Activated CD4-positive, alpha-beta memory T cell treated with anti-CD3 and anti-CD28 coated beads for 36 hours (primary cell): ENCODE measurements at places on chromosomes 7 and 10.

DNA sequence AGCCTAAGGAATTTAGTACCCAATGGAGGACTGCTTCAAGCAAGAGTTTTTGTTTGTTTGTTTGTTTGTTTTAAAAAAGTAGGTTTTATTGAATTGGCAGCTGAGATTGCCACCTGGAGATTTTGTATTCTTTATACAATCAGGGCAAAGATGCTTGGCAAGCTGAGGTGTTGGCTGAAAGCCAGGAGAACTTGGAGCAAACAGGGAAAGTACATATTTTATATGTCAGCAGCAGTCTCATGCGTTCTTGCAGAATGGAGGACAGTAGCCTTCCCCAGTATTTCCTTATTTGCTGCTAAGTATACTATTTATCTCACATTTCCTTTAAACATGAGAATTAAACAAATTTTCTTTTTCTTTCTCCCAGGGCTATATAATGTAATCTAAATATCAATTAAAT lies 22.6 kb upstream of the ICA1 start:
- DNase-seq = no peak

- DNase-seq = no peak
Observed at GRCh38 chr10:15451137-15452094, 80.3 kb upstream of the FAM171A1 start.

GRCh38 chr7:112802406-112802805 lies 12.2 kb upstream of the TMEM168 start:
- no peak for DNase-seq

GRCh38 chr10:117253908-117254307 lies 13.0 kb downstream of the SLC18A2 start:
- no peak for DNase-seq

DNA sequence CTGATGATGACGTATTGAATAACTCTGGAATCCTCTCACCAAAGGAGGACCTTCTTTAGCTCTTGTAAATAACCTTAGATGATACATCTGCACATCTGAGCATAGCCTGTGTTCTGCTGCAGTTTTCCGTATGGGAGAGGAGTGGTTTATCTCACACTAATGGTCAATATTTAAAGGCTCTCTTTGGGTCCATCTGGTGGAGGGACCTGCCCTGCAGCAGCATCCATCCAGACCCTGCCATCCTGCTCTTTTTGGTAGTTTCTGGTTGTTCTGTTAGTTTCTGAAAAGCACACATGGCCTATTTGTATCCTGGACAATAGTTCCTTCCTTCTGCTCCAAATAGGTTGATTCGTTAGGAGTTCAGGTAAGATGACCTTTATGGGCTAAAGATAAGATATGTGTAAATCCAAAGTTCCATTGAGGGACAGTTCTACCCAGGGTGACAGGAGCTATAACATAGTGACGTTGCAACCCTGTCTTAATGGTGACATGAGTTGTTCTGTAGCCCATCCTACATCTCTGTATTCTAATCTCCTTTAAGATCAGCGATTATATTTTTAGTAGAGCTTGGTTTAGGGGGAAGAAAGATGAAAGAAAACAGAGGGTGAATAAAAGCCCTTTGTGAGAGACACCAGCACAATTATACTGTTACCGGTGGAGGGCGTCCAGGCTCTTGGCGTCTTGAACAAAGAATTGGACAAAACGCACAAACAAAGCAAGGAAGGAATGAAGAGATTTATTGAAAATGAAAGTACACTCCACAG lies 60.0 kb upstream of the KLF14 start:
- no peak for DNase-seq

DNA sequence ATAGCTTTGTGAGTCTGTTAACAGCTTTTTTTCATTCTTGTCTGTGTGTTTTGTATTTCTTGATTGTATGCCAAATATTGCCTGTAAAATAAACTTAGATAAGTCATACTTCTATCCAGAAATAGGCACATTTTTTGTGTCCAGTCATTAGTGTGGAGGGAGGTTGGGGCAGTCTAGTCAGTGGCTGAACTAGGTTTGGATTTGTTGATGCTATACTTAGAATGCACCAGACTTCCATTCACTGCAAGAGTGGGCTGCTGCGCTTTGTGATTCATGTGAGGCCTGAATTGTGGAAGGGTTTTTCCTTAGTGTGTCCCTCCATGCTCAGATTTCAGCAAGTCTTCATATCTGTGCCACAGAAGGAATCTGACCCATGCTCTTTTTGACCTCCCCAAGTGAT lies 50.0 kb downstream of the TRUB1 start:
- no peak for DNase-seq

GRCh38 chr7:114527589-114527988 lies 113.0 kb downstream of the FOXP2 start:
- DNase-seq = no peak

DNA sequence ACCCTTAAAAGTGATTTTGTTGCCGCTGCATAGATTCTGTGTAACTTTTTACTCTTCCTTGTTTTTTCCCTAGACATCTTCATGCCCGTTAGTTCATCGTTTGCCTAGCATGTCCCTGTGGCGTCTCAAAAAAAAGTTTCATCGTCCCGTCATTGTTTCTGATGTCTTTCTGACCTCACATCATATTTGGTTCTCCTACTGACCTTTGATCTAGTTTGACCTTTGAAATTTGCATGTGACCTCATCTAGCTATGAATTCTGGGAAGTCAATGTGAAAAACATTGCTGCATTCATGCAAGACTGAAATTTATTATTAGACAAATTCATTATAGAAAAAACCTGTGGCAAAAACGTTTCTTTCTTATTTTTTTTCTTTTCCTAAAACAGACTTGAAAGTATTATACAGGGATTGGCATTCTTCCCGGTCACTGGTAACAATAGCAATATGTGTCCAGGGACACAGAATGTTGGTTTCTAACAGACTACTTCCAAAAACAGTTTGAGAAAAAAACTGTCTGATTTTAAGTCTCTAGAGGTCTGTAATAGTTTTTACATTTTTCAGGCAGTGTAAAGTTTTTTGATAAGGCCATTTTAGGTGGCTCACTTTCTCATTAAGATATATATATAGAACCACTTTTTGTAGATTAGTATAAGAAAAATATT lies 280.9 kb downstream of the USP6NL start:
- no peak for DNase-seq

DNA sequence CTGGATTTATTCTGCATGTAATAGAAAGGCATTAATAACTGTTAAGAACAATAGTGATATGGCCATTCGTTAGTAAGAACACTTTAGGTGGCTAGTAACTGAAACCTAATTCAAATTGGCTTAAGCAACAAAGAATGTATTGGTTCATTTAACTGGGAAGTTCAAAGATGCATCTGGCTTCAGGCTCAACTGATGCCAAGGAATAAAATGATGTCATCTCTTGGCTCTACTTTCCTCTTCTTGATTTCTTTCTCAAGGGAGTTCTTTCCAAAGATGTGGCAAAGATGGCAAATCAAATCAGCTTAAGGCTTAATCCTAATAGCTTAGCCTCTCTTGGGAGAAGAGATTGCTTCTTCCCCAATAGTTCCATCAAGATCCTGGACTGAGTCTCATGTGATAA lies 51.6 kb downstream of the PIK3CG start:
- no peak for DNase-seq

DNA sequence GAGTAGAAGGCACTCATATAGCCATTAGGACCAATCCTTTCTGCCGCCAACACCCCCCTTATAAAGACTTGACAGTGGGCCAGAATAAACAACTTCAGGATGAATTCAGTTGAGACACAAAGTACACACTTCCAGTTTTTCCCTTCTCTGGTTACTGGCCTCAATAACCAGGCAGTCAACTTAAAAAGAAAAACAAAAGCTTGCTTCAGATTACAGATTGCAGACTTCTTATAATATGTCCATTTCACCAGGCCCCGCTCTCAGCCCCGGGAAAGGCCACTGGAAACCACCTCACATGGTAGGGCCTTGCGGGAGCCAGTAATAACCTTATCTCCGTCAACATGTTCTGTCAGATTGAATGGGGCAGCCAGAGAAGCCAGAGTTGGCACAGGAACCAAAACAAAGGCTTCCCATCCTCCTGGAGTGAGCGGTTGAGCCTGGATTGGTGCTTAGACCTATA lies 108.8 kb downstream of the EGFR start:
- DNase-seq = no peak

- DNase-seq = no peak
Observed at GRCh38 chr7:159140170-159140910, 4.3 kb downstream of the VIPR2 start.

DNA sequence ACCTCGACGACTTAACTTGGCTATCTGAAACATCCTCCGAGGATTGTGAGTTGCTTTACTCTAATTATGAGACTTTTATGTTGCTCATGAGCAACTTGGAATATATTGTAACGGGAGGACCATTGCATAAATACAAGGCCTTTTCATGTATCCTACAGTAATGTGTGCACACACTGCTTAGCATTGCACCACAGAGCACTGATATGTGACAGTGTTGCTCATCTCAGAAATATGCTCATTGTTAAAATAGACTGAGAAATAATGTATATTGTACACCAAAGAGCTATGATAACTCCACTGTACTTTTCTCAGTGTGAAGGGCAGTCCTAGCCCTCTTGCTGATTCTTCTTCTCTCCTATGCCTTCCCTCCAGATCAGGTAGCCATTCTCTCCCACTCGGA lies 102.8 kb upstream of the CDK13 start:
- DNase-seq = no peak

- no peak for DNase-seq
Observed at GRCh38 chr10:99984211-99985034, 25.3 kb downstream of the DNMBP start.

- no peak for DNase-seq
Observed at GRCh38 chr7:30988351-30989005, 24.7 kb downstream of the GHRHR start.

DNA sequence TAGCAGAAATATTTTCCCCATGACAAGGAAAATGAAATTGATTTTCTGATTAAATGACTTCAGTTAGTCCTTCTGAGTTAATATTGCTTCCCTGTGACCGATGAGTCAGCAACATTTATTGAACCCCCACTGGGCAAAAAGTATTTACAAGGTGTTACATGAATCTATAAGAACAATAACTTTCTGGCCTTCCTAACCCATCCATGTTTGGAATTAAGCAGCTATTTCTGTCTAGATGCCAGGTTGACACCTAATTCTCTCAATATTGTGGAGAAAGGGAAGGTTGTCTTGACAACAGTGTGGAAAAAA lies 112.9 kb upstream of the JAZF1 start:
- DNase-seq = no peak

DNA sequence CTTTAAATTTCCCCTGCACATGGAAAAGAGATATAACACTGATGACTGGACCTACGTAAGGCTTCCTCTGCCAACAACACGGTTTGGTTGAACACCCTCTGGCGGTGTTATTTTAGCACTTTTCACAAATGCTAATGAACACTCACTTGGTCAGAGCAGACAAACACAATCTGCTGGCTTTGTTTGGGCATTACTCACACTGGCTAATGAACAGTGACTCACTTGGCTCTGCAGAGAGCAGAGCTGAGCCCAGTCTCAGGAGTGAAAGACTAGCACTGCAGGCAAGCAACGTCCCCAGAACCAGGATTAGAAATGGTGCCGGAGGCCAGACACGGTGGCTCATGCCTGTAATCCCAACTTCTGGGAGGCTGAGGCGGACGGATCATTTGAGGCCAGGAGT lies 430.8 kb downstream of the PLXNA4 start:
- DNase-seq = no peak

- DNase-seq = no peak
Observed at GRCh38 chr7:33918438-33919143, 13.3 kb downstream of the BMPER start.

DNA sequence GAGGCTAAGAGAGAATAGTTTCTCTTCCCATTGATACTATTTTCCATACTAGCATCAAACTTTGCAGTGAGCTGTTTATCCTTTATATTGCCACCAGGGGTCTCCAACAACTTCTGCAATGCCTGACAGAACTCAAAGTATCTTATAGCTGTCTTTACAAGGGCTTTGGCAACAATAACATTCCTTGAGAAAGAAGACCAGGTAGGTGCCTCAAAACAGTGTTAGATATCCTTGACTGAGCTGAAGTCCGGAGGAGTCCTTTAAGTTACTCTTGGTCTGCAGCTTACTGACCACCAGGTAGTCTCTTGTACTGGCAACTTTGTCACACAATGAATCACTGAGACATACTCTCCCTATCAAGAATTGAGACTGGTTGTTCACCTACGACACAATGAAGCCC lies 30.0 kb upstream of the TES start:
- DNase-seq = peak; percentile 15

- DNase-seq = no peak
Observed at GRCh38 chr10:122122493-122122892, 133.5 kb downstream of the TACC2 start.

DNA sequence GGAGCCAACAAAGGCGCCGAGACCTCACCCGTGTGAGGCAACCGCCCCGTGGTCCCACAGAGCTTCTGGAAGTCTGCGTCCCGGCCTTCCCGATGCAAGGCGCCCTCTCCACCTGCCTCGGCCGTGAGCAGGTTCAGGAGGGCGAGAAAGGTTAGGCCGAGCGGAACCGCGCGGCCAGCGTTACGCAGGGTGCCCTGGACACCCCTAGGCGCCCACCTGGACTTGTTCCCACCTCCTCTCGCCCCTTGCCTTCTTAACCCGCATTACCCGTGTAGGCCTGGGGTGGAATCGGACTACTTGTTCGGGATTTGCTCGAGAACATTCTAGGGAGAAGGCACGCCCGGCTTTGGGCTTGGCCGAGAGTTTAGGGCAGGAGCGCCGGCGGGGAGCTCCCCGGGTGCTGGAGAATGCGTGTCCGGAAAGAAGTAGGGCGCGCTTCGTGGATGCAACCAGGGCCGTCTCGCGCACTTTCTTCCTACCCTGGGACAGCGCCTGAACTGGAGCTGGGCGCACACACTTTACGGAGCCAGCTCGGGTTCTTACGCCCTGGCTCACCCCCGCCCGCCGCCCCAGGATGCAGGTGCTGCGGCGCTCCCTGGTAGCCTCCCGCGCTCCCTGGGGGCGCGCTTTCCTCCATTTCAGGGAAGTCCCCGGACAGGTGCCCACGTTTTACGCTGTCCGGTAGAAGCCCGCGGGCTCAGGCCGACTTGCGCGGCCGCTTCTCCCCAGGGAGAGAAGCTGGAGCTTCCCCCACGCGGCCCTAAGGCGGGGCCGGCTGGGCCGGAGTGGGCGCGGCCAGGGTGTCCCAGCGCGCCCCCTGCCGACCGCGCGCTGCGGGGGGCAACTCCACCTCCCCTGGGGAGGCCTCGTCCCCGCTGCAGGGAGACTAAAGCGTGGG lies 74.5 kb downstream of the INSIG1 start:
- DNase-seq = peak; percentile 20

DNA sequence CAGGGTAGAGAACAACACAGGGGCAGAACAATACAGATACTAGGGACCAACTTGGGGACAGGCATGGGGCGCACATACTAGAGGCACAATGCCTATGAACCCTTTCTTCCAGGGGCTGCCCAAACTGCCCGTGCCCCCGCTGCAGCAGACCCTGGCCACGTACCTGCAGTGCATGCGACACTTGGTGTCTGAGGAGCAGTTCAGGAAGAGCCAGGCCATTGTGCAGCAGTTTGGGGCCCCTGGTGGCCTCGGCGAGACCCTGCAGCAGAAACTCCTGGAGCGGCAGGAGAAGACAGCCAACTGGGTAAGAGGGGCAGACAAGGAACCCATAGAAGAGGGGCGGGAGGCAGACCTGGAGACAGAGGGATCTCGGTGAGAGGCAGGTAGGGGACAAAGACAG lies 5.8 kb downstream of the CHAT start:
- no peak for DNase-seq
